ENCODE measurements at places on chromosomes 13 and 19.

DNA sequence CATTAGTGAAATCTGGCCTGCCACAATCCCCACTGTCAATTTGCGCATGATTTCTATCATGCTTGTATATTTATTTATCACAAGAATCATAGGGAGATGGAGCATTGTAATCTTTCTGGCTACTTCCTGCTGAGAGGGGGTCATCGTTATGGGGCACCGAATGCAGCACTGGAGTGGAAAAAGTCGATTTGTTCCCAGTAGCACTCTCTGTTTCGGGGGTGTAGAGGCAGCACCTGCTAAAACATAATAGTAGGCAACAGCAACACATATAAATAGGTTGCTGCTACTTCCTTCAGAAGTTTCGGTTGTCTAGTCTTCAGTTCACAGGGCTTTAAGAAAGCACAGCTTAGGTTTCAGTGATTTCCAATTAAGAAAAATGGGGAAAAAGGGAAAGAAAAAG, 23.4 kb upstream of the CEACAM21 start:
- no peak for DNase-seq

- DNase-seq: no peak
These were observed 5.4 kb downstream of the IFNL1 start for GRCh38 chr19:39301562-39301961.

DNA sequence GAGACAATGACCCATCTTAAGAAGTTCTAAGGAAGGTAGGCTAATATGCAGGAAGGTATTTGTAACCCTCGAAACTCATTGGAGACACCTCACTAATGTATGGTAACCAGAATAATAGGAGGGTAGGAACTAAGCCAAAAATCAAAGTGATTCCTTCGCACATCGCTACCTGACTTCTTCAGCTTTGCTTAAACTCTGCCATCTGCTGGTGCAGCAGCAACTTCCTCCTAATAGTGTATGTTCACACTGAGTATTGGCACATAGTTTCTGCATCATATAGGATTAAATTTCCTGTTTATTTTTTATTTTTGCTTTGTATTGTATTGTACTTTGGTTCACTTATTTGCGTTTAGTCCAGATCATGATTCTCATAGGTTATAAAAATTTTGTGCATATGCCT, 676.2 kb downstream of the GPC5 start:
- no peak for DNase-seq

DNA sequence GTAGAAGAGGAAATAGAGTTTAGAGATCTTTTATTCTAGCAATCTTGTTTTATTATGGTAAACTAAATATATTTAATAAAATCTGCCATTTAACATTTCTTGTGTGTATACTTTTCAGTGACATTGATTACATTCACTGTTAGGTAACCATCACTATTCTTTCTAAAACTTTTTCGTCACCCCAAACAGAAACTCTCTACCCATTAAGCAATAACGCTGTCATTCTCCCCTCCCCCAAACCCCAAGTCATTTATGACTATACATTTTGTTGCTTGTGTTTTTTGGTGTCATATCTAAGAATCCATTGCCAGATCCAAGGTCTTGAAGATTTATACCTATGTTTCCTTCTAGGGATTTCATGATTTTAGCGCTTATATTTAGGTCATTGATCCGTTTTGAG, 10.6 kb downstream of the URI1 start:
- no peak for DNase-seq

DNA sequence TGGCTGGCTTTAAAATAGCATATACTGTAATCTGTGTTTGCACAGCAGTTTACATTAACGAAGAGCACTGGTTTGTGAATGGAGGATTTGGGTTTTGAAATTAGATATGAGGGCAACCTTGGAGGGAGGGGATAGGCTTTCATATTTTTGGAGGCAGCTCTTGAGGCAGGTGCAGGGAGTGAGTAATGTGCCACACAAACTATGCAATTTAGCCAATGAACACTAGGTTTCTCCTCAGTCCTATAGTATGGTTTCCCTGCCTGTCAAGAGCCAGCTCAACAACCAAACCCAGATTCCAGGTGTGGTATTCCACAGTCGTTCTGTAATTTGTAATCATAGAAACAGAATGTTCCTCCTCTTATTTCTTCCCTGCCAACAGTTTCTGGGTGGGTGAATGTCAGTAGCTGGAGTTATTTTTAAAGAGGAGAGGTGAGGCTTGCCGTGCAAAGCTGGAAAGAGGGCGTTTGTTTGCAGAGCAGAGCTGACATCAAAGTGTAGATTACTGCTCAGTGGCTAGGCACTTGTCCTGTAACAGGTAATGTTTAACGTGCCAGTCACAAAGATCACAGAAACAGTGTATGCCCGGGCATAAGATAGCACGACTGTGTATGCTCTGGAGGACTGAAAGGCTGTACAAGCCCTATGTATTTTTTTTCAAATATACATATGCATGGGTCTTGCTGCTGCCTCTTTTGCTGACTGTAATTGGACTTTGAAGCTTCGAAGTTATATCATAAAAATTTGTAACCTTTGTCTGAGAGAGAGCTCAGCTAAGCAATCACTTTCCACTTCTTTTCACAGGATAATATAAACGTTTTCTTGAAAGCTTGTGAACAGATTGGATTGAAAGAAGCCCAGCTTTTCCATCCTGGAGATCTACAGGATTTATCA, 124.2 kb downstream of the LMO7 start:
- DNase-seq: peak; percentile 78

DNA sequence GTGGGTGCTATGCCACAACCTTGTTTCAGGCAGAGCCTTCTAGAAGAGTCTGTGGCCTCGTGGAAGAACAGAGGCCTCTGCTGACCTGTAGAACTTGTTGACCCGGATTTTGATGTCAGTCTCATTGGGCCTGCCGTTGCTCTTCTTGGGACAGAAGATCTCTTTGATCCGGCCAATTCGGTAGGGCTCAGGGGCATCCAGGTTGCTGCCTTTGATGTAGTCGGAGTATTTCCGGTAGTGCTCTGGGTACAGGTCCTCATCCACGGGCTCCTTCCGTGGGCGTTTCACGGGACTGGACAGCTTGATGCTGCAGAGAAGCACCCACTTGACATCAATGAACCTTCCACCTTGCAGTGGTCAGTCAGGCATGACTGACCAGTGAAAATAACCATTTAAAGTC, 24.0 kb upstream of the EIF3G start:
- no peak for DNase-seq

- DNase-seq: no peak
These were observed 21.0 kb downstream of the CCDC8 start for GRCh38 chr19:46392252-46392801.

DNA sequence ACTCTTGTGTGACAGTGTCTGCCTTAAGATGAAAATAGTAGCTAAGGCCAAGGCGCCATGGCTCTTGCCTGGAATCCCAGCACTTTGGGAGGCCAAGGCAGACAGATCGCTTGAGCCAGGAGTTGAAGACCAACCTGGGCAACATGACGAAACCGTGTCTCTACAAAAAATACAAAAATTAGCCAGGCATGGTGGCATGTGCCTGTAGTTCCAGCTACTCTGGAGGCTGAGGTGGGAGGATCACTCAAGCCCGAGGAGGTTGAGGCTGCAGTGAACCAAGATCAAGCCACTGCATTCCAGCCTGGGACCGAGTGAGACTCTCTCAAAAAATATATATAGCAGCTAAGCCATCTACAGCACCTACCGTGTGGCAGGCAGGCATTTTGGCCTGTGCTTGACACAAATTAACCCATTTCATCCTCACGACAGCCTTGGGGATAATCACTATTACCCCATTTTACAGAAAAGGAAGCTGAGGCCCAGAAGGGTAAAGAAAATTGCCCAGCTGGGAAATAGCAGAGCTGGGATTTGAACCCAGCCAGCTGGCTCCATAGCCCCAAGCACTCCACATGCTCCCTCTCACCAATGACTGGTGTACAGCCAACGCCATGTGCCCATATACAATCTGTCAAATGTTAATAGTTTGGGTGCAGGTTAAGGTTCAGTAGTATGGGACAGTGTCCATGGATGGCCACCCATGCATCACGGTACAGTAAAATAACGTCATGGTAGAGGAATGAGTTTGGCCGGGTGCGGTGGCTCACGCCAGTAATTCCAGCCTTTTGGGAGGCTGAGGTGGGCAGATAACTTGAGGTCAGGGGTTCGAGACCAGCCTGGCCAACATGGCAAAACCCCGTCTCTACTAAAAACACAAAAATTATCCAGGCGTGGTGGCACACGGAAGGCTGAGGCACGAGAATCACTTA, 3.1 kb downstream of the SLC1A5 start:
- DNase-seq: no peak

DNA sequence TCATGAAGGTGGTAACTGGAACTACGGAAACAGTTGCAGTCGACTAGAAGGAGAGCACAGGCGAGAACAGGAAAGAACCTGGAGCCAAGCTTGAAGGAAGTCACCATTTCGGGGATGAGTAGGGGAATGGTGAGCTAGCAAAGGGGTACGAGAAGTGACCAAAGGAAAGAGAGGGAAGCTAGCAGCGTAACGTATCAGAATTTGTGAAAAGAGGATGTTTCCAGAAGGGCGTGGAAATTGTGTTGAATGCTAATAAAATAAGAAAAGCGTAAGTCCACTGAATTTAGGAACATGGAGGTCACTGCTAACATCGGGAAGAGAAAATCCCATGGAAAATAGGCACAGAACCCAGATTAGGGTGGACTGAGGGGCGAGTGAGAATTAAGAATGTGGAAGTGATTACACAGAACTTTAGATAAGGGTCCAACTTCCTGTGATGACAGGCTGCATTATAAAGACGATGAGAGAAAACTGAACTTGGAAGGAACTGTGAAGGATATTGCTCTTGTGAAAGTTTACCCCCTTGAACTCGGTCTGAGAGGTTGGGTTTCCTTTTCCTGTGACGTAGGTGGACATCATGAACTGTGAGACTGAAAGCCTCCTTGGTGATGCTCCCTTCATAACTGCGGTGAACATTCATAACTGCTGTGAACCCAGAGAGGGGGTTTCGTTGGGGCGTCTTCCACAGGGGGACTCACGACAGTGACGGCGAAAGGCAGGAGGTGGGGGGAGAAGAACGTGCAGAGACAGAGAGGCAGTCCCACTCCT, 2.0 kb upstream of the FFAR2 start:
- no peak for DNase-seq

GRCh38 chr13:60035874-60036273, 127.9 kb downstream of the DIAPH3 start:
- DNase-seq: no peak

DNA sequence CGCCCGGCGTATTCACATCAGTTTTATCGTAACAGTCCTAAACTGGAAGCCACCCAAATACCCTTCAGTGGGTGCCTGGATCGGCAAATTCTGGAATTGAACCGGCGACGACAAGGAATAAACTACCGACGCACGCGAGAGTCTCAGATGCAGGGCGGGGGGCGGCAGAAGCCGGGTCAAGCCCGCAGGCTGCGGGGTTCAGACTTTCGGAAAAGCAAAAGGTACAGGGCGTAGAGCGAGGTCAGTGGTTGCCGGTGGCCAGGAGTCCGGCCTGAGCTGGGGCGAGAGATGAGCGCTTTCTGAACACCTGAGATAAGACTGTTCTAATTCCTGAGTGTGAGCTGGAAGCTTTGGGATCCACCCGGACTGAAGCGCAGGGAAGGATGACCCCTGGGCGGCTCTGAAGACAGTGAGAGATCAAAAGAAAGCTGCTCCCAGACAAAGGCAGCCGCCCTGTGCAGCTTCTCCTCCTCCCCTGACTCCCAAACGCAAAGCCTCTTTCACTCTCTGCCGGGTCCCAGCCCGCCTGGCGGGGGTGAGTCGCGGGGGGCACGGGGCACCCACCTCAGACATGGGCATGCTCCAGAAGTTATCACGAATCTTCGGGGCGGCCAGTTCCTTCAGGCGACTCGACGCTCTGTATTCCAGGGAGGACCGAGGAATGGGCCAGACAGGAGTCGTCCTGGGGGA, 26.2 kb upstream of the MIER2 start:
- DNase-seq: no peak

- DNase-seq: peak; percentile 36
These were observed 91.4 kb upstream of the CACNA1A start for GRCh38 chr19:13597640-13598039.

DNA sequence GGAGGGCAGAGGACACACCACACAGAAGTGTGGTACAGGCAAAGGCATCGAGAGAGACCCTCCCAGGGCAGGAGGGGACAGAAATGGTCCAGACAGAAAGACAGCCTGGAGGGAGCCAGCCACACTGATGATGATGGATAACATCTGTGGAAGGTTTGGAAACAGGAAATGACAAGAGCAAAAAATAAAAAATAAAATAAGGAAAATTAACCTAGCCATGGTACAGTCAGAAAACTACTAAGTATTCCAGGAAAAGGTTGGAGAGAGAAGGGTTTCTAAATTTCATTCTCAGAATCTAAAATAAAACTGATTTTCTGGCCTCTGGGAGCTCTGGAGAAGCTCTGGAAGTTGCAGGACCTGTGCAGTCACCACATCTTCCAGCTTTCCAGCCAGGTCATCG, 115.2 kb upstream of the VSTM2B start:
- DNase-seq: no peak

GRCh38 chr19:782185-782877, 14.9 kb upstream of the PTBP1 start:
- no peak for DNase-seq

DNA sequence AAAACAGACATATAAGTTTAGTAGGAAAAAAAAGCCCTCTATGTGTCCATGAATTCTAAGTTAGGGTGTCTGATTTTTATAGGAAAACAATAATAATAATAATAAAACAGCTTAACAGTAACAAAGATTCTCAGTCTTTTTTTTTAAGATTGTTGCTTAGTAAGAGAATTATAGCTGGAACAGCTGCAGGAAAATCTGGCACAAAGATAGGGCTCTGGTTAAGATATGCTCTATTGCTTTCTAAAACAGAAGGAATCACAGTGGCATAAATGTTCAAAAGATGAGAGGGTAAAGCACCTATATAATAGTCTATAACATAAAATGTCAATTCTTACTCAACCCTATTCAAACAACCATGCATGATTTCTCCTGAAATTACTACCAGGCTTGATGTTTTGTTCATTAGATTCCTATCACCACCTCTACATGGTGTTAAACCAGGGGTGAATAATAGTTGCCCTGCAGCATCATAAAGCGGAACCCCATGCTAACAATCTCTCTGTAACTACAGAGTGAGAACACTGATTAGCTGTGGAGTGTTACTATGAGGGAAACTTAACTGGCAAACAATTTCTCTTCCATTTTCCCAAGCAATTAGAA, 541.4 kb upstream of the MIR17HG start:
- DNase-seq: no peak

DNA sequence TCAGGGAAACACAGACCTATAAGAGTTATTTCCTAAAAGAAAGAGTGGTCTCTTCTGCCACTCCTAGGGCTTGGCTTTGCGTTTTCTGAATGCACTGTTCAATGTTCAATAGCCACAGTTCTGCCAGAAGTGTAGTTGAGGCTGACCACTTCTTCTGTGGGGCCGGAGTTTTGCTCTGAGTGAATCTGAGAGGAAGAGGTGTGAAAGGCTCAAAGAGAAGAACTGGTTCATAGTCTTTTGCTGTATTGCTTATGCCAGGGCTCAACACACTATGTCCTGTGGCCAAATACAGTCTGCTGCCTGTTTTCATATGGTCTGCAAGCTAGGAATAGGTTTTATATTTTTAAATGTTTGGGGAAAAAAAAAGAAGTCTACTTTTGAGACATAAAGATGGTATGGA, 128.2 kb downstream of the STOML3 start:
- no peak for DNase-seq

- DNase-seq: no peak
These were observed 59.5 kb downstream of the KCNC3 start for GRCh38 chr19:50269653-50270052.

- DNase-seq: no peak
These were observed 13.9 kb downstream of the CEACAM3 start for GRCh38 chr19:41810301-41810700.

Measured in putamen (tissue), 1 donor.